ENCODE measurements at places on chromosomes 11 and 22.

GRCh38 chr11:121389651-121390050 is 62.5 kb upstream of the SORL1 start:
- DNase-seq = no peak

- no peak for DNase-seq
Measured at GRCh38 chr11:75872887-75873416, 57.9 kb downstream of the UVRAG start.

DNA sequence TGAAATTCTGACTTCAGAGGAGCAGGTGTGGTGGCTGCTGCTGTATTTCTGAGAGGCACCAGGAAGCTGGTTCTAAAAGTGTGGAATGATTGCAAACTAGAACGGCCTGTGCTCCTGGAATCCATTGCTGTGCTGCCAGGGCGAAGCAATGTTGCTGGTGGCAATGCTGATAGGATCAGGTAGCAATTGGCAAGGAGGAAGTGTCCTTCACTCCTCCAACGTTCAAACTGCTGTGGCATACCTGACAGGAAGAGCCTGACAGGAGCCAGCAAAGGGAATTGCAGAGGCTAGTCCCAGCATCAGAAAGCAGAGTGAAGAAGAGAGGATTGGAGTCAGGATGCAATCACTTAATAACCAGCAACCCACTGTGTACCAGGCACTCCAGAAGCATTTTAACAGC is 118.2 kb downstream of the FAR1 start:
- DNase-seq = no peak

DNA sequence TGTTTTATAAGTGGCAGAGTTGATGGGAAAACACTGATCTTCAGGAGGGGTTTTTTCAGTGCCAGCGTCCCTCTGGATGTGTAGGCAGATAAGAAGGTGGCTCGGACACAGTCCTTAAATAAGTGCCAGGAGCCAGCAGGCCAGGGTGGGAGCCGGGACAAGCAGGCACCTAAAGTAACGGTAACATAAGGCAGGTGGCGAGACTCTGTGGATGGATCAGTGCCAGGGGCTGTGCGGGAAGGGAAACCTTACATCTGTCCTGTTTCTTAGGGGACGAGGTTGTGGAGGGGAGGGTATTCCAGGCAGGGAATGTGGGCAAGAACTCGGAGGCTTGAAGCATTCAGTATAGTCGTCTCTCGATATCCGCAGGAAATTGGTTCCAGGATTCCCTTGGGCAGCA is 15.9 kb downstream of the BCR start:
- DNase-seq = no peak

DNA sequence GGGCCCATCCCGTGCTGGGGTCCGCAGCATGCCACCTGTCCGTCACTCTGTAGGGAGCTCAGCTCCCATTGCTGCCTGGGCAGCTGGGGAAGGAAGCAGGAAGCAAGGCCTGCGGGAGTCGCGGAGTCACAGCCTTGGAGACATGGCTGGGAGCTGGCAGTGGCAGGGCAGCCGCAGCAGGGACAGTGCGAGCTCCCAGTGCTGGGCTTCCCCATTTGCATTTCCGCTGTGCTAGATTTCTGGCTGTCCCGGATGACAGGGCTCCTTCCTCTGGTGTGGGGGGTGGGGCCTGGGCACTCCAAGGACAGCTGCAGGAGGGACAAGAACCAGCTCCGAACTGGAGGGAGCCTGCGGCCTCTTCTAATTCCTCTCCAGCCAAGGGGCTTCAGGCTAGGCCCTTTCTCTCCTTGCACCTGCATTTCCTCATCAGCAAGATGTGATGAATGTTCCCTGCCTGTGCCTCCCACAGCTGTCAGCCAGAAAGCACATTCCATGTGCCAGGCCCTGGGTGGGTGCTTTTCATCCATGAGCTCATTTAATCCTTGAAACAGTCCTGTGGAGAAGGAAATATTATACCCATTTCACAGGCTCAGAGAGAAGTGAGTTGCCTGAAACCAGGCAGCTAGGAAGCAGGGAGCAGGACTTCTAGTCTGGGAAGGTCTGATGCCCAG is 48.0 kb downstream of the MYO7A start:
- no peak for DNase-seq

DNA sequence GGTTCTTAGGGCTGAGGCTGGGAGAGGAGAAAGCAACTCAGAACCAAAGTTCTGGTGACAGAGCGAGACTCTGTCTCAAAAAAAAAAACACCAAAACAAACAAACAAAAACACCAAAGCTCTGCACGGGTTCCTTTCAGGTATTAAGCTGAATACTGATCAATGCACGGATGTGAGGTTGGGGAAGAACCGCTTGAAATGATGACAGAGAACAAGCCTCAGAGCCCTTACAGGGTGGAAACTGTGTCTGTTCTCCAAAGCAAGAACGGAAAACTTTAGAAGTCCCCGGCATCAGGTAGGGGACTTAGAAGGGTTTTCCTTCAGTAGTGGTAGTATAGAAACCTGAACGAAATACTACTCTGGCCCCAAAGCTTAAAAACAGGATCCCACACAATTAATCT is 260.0 kb downstream of the TBC1D22A start:
- DNase-seq = no peak

DNA sequence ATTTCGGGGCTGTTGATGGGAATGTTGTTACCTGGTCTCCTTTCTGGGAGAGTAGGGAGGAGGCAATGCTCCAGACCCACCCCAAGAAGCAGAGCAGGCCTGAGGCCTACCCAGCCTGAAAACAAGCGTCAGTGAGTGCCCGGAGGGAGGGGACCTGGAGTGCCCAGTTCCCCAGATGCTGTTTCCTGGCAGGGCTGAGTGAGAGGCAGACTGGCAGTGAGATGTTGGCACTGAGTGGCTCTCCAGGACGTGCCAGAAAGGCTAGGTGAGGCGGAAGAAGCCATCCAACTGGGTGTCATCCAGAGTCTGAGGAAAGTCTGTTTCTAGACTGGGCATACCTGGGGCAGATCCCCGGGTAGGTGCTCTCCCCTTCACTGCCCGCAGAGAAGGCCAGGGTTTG is 1.3 kb downstream of the POU2F3 start:
- DNase-seq = no peak

DNA sequence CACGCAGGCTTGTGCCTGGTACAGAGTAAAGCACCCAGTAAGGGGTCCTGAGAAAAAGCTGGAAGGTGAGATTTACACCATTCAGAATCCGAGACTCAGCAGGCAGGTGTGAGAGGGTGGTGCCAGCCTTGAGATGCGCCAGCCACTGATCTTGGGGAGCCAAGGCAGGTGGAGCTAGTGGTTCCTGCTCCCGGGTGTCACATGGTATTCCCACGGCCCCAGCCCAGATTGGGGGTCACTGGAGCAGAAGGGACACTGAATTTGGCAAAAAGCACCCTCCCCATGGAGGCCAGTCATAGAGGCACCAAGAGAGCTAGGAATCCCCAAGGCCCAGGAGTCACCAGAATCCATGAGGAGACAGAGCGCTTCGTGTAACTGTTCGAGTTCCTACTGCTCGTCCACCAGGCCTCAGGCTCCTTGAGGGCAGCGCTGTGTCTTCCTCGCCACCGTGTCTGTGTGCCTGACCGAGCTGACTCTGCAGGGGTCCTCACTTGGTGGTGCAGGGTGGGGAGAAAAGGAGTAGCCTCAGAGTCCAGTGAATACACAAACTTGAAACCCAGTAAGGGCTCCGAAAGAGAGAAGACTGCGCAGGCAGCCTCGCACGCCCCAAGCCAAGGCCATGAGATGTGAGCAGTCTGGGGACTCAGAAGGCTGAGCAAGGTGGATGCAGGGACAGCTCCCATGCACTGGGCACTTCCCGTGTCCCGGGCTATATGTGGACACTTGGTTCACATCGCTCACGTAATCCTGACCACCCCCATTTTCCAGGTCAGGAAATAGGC is 28.2 kb downstream of the TOM1 start:
- no peak for DNase-seq

- DNase-seq = no peak
Measured at GRCh38 chr11:112962579-112963367, 1.6 kb downstream of the NCAM1 start.

- no peak for DNase-seq
Measured at GRCh38 chr11:119921571-119921970, 192.6 kb upstream of the NECTIN1 start.

- no peak for DNase-seq
Measured at GRCh38 chr11:61700212-61700611, 20.0 kb downstream of the DAGLA start.

DNA sequence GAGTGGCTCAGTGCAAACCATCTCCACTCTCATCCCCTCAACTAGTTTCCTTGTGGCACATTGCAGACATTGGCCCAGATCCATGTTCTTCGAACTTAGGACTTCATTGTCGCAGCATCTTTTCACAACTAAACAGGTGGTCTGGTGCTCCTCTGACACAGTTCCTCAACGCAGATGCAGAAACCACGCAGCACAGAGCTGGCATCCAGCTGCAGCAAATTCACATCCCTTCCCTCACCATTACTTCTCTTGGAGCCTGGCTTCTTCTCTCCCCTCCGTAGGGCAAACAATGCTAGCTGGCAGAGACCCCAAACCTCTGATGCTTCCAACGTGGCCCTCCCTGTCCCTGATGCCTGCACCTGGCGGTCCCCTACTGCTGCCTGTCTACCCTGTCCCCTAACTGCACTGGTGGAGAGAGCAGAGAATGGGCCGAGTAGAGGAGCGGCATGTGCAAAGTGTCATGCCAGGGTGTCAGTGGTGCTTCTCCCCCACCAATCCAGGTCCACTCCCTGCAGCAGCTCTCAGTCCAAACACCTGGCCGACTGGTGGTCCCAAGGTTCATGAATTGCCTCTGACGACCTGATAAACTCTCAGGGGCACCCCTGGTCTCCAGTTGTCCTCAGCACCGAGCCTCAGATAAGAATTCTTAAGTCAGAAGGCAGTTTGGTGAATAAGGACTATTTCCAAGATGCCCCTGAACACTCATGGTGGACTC is 18.1 kb downstream of the TMPRSS13 start:
- DNase-seq = no peak

GRCh38 chr22:40451210-40451609 is 80.8 kb downstream of the SGSM3 start:
- DNase-seq = no peak

DNA sequence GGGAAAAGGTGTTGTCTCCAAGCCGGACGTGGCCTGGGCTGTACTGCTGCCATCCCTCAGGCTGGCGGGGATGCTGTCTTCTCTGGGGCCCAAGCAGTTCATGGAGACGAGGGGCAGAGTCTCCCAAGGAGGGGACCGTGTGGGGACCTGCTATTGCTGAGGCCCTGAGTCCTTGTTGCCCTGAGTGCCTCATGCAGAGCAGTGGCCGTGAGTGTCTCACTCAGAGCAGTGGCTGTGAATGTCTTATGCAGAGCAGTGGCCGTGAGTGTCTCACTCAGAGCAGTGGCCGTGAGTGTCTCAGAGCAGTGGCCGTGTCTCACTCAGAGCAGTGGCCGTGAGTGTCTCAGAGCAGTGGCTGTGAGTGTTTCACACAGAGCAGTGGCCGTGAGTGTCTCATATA is 54.7 kb downstream of the GRAMD4 start:
- DNase-seq = no peak

DNA sequence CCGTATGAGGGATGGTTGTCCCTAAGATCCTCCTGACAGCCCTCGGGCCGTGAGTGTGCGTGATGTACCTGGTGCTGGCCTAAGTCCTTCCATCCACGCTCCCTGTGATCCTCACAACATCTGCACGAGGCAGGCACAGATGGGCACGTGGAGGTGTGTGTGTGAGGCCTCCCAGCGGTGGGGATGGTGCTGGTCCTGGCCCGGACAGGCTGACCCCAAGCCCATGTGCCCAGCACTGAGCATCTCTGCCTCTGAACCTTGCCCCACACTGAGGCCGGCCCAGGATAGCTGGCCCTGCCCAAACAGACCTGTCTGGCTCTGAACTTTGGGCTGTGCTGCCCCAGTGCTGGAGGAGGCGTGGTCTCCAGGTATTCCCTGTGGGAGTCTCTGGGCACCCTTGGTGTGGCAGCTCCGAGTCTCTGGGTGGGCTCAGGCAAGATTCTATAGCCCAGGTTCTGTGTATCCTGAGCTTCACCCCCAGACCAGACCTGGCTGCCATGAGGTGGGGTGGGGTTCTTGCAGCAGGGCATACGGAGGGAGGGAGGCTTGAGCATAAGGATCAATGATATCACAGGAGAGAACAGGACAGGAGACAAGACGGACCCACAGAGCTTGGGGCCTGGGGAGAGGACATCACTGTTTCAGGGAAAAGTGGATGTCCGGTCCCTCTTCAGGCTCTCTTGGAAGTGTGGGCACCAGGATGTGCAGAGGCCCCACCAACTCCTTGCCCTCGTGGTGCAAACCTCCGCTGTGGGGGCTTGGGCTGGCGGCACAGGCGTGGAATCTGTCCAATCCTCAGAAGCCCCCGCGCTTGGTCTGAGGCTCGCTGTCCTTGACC is 881.8 kb downstream of the BRD1 start:
- no peak for DNase-seq
